CD4-positive, alpha-beta T cell treated with Interleukin-21 for 1 hour (primary cell): ENCODE measurements at places on chromosomes 11 and 22.
A peak's percentile ranks its signal among the peaks of the same experiment; 100 is the strongest.

GRCh38 chr22:34885852-34886251 is 180.1 kb upstream of the ISX start:
- DNase-seq, result no peak

DNA sequence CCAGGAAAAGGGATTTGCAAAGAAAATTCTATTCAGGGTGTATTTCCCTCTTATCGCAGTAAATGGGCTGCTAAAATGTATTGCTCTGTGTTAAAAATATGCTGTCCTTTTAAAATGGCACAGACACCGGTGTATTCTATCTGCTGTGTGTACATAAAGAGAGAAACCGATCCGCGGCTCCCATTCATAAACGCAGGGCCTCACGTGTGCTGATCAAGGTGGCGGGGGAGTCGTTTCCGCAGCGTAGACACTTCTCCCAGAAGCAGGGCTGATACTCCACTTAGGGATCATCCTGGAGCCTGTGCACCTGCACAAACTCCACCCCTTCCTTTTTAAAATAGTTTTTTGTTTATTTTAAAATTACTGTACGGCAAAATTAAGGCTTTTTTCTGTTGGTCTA is 26.1 kb upstream of the IGSF9B start:
- no peak for DNase-seq

GRCh38 chr22:47787501-47788227 is 1025.2 kb downstream of the TBC1D22A start:
- no peak for DNase-seq

- DNase-seq, result no peak
Measured at GRCh38 chr11:44505581-44506054, 59.8 kb upstream of the CD82 start.

DNA sequence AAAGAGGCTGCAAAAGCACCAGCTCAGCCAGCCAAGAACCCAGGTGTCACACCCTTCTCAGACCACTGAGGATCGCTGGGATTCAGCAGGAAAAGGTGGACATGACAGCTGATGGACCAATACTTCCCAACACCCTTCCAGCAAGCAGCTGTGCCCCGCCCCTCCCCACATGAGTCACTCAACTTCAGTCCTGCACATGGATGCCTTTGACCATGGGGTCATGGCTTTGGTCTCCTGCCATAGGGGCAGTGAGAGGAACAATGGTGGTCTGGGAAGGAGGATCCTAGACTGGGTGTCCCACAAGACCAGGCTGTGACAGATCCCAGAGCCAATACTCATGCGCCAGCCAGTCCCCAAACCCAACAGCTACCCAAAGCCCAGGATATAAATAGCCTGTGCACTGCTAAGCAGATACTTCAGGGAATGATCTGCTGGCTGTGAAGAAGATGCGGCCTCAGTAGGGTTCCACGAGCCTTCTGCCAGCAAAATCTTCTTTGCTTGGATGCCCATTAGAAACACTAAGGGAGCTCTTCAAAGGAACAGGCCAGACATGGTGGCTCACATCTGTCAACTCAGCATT is 5.5 kb upstream of the RGL4 start:
- DNase-seq, result no peak

GRCh38 chr11:267491-267994 is 10.7 kb upstream of the NLRP6 start:
- DNase-seq, result peak; percentile 61

DNA sequence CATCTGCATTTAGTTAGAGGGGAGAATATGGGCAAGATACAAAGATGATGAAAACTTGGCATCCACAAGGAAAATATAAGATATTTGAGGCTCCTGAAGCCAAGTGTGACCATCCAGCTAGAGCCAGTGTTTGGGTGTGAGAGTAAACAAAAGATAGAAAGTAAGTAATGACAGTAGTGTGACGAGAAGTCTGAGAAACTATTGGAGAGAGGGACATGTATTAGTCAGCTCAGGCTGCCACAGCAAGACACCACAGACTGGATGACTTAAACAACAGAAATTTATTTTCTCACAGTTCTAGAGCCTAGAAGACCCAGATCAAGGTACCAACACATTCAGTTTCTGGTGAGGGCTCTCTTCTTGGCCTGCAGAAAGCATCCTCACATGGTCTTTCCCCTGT is 6.4 kb upstream of the CCKBR start:
- DNase-seq, result no peak

DNA sequence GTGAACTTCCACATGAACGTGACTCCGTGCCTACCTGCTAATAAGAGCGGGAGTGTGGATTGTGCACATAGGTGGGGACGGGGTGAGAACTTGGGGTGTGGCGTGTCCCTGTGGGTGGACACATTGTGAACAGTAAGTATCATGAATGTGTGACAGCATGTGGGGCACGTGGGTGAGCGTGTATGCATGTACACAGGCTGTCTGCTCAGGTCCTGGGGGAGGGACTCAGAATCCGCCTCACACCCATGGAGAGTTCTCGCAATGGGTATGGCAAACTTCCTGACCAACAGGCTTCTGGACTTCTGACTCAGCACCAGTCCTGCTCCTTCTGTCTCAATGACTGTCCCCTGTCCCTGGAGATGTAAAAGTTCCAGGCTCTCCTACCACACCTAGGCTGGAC is 222.9 kb downstream of the ST3GAL4 start:
- DNase-seq, result no peak

- DNase-seq, result no peak
Measured at GRCh38 chr11:95108671-95109551, 19.3 kb downstream of the ENDOD1 start.

GRCh38 chr11:58513747-58514367 is 6.0 kb upstream of the OR5B21 start:
- DNase-seq, result peak; percentile 33

- DNase-seq, result peak; percentile 55
Measured at GRCh38 chr22:29701155-29701999, 18.4 kb upstream of the CABP7 start.

GRCh38 chr22:41816241-41816640 is 15.8 kb downstream of the CCDC134 start:
- no peak for DNase-seq

DNA sequence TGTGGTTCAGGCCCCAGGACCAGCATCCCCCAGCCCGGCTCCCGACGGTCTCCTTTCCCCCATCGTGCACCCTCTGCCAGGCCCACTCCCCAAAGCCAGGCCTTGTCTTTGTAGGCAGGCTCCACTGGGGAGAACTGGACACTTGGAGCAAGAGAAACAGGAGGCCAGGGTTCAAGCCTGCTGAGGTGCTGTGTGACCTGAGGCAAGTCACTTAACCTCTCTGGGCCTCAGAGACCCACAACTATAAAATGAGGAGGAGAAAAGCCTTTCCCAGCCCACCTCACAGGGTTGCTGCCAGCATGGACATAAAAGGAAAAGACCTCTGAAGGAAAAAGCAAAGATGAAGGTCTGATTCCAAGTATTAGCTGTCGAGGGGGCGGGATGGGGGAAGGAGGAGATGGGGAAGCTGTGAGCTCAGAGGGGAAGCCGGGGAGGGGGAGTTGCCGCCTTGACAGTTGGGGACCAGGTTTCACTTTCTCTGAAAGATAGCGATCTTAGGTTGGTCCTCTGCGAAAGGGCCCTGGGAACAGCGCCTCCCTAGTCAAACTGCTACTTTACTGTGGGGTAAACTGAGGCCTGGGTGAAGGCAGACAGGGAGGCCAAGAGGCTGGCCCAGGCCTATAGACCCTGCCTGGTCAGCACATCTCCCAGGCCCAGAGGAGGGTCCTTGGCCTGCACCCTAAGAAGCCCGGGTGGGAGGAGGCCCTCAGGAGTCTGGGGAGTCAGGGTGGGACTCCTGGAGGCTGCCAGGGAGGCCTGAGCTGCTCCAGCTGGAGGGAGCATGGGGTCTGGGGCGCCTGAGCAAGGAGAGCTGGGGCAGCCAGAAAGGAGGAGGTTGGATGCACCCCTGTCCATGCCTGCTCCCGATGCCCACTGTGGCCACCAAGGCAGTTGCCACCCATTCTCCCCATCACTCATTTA is 991 bp upstream of the OSM start:
- peak; percentile 73 for DNase-seq

DNA sequence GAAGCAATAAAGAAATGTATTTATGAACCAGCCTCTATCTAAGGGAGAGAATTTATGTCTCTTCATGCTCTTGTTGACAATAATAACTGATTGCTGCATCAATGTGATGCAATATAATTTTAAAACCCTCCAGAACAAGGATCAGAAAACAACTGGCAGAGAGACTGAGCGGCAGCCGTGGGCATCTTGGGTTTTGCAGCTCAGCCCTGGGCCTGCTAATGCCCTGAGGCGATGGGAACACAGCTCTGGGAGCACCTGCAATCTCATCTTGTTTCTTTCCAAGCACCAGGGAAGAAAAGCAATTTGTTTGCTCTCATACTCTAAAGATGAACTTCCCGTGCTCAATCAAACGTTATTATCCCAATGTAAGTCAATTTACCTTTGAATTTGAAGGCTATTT is 245.7 kb downstream of the ST3GAL4 start:
- no peak for DNase-seq

- DNase-seq, result no peak
Measured at GRCh38 chr11:88521399-88521798, 183.9 kb upstream of the CTSC start.

GRCh38 chr22:33002035-33002434 is 56.1 kb downstream of the SYN3 start:
- no peak for DNase-seq

GRCh38 chr11:88531831-88532230 is 194.3 kb upstream of the CTSC start:
- DNase-seq, result no peak

GRCh38 chr11:119481021-119481666 is 58.2 kb upstream of the THY1 start:
- DNase-seq, result peak; percentile 54

DNA sequence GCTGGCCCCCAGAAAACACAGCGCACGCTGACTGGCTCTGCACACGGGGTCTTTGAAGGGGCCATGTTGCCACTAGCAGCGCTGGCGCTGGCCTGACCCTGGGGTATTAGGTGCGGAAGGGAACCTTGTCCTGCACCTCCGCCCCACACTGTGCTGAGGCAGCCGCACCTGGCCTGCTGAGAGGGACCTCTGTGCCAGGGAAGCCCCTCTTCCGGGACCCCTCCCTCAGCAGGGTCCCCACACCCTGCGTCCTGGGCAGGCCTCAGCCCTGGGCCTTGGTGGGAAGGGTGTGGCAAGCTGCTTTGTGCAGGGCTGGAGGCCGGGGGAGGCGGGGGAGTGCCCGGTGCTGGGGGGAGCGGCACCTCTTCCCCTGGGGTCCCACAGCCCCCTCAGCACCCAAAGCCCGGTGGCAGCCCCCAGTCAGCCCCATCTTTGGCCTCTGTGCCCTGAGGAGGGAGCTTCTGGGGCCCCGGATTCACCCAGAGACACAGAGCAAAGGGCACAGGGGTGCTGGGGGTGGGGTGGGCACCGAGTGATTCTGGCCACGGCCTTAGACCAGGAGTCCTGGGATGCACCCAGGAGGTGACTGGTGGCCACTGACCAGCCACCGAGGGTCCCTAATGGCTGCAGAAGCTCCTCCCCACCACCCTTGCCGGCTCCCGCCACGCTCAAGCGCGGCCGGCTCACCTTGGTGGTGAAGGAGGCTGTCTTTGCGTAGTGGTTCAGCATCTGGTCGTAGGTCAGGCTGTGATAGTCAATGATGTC is 11.4 kb downstream of the TTLL8 start:
- DNase-seq, result no peak

DNA sequence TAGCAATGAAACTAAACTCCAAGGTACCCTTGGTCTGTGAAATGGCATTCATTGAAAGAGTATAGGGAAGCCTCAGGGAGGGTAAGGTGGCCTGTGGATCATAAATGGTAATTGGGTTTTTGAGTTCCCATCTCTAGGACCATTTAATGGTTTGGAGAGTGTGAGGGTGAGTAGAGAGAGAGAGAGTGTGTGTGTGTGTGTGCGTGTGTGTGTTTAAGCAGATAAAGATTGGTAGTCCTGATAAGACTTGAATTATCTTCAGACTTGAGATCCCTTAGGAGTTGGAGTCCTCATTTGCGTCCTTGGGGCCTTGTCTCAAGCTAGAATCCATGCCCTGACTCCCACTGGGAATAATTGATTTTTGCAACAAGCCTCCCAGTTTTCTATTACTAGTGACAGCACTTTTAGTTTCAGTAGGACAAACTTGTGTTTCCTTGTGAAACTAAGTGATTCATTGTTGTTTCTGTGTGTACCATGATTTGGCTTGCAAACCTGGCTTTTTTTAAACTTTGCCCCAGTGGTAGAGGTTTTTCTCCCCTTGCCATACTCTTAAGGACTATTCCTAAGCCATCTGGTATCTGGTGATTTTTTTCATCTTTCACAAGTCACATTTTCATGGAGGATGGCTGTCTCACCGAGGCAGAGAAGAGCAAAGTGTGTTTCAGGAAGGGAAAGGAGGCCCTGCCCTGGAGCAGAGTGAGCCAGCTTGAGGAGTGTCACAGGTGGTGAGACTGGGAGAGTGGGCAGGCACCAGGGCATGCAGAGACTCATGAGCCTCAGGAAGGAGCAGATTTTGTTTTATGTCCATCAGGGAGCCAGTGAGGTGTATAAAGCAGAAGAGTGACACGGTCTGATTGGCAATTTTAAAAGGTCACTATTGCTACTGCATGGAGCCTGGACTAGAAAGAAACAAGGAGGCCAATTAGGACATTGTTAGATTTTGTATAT is 26.7 kb downstream of the ALKBH3 start:
- no peak for DNase-seq

GRCh38 chr11:114673661-114674060 is 4.7 kb upstream of the NXPE2 start:
- no peak for DNase-seq

DNA sequence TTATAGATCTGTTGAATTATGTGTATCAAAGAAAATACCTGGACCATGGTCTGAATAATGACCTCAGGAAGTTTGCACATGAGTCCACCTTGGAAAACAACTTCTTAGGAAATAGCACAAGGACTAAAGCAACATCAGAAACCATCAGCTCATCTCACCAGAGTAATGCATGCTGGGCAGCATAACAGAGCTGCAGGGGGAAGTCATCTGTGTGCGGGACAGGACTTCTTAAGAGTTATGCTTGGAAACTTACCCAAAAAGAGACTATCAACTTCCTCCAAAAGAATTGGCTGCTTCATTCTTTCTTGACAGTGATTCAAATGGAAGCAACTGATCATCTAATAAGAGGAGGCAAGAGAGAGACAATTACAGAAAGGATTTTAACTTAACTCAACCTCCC is 2.5 kb downstream of the OR56B4 start:
- DNase-seq, result no peak

DNA sequence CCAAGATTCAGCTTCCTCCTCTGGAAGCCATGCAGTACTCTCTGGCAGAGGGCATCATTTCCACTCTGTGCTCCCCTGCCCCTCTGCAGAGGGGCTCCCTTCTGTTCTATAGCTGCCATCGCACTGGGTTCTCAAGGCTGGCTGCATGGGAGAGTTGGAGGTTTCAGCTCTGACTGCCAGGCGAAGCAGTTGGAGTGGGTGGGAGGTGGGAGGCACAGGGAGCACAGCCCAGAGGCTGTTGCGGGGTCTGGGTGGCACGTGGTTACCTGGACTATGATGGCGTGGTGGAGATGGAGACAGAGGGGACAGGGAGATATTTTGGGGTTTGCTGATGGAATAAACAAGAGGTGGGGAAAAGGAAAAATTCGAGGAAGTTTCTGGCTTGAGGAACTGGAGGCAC is 4.8 kb downstream of the PMM1 start:
- DNase-seq, result no peak

GRCh38 chr11:94602430-94603372 is 35.5 kb downstream of the PIWIL4 start:
- DNase-seq, result peak; percentile 49

GRCh38 chr11:7348432-7349304 is 97.0 kb downstream of the SYT9 start:
- DNase-seq, result no peak

- no peak for DNase-seq
Measured at GRCh38 chr11:31764766-31765165, 46.4 kb downstream of the PAX6 start.
